ENCODE measurements at places on chromosomes 1 and 21.

DNA sequence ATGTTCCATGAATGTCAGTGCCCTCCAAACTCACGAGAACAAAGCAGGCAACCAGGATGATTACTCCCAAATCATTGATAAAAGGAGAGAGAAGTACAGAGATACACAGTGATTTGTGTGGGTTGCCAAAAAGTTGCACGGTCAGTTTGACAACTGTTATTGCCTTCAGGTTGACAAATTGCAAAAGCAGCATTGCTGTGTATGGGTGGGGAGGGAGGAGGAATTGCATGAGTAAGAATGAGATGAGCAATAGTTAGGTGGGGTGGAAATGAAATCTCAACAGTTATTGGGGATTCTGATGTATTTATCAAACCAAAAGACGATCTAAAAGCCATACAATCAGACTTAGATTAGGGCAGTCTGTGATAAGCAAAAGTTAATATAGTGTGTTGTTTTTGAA is 93.7 kb downstream of the NTMT2 start:
- no peak for DNase-seq

- DNase-seq, result no peak
Observed at GRCh38 chr21:44929242-44929798, 8.6 kb upstream of the ITGB2 start.

- DNase-seq, result peak; percentile 35
Observed at GRCh38 chr1:1068517-1069055, 5.5 kb downstream of the RNF223 start.

DNA sequence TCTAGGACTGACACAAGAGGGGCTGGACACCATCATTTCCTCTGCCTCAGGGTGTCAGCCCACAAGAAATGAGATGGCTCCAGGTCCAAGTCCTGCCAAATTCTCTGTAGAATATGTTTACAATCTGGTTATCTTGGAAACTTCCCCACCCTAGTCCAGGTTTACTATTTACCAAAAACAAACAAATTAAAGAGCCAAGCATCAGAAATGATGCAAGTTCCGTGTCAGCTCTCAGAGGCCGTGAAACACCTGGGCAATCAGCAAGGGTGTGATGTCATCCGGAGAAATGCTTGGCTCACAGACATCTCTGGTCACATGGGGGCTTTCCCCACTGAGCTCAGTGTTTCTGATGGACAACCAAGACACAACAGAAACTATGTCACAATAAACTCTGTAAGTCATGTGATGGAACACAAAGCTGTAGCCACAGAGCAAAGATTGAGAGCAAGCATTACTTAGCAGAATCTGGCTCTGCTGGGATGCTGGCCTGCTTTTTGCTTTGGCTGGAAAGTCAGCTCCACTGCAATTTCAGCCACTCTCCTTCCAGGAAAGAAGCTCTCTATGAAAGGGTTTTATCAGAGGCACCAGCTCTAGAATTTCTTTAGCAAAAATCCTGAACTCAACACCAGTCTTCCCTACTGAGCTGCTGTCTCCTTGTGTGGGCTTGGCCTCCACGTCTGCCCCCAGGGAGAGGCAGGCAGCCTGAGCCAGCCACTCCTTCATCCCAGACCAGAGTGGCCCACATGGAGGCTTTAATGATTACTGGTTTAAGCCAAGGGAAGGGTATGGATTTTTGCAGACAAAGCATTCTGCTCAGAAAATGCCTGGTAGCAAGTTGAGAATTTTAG is 55.9 kb downstream of the NENF start:
- DNase-seq, result no peak

DNA sequence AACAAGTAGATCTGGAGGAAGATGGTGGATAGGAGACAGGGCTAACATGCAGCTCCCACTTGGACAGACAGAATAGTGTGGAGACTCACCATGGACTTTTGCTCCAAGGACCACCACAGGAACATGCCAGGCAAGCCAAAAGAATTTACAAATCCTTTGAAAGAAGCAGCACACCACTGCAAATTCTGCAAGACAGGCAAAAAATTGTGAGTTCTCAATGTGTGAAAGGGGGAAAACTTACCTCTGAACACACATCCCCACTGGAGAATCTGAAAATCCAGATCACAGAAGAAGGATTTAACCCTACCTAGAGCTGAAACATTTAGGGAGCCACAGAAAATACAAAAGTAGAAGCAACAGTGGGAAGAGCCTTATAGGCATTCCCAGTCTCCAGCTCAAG is 23.0 kb downstream of the ARV1 start:
- no peak for DNase-seq

- DNase-seq, result no peak
Observed at GRCh38 chr1:179058487-179059483, 23.1 kb upstream of the TOR3A start.

DNA sequence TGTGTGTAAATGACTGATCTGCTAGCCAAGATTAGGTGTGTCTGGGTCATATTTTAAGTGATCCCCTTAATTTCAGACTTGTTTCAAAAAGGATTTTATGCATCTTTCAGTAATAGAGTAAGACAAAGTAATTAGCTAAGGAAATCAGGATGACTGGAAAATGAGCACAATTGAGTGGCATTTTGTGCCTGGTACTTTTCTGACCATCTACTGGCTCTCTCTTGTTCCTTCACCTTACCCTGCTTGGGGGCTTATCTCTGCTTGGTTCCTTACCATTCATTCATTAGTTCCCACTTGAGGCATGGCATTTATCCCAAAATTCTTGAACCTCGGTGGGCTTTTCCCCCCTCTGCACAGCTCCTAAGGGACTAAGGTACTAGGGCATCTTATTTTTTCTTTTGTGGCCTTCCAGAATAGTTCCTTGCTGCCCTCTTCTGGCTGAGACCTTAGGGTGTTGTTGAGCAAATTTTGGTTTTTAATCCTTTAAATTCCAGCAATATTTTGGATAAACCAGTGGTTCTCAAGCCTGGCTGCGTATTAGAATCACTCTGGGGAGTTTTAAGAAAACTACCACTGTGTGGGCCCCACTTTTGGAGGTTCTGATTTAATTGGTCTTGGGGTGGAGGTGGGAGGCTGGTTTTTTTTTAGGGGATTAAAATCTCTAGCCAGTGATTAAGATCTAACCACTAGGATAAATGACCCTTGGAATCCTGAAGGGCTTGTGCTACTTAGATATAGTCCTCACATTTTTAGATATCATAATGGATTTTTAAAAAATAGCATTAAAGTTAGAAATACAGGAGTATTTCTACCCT is 50.8 kb downstream of the HS2ST1 start:
- DNase-seq, result no peak

DNA sequence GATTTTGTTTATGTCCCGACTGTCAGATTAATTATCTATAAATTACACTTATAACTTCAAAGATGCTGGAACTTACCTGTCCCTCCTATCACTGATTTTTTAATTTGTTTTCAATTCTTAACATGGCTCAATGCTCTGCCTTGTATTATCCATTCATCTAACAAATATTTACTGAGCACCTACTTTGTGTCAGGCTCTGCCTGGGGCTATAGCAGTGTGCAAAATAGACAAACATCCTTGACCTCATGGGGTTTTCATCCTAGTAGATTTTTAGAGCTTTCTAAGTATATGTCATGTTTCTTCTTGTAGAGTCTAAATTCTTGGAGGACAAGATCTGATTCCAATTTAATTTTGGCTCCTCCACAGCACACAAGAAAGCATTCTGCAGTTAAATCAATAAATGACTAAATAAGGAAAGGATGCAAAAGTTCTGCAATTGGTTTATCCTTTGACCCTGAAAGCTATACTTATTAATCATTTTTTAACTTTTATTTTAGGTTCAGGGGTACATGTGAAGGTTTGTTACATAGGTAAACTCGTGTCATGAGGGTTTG is 10.8 kb upstream of the SMYD2 start:
- no peak for DNase-seq

DNA sequence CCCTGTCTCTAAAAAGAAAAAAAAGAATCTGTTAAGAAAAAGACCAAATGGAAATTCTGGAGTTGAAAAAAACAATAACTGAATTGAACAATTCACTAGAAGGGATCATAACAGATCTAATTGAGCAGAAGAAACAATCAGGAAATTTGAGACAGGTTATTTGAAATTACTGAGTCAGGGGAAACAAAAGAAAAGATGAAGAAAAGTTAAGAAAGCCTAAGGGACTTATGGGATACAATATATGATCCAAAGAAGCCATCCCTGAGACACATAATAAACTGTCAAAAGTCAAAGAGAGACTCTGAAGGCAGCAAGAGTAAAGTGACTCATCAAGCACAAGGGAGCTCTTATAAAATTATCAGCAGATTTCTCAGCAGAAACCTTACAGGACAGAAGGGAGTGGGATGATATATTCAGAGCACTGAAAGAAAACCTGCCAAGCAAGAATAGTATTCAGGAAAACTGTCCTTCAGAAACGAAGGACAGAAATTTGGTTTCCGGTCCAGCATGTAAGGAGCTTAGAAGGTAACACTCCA is 44.5 kb downstream of the SLC2A1 start:
- no peak for DNase-seq

- no peak for DNase-seq
Observed at GRCh38 chr1:40384413-40384762, 10.9 kb downstream of the SMAP2 start.

GRCh38 chr1:223824712-223825111 is 21.0 kb downstream of the TP53BP2 start:
- no peak for DNase-seq

DNA sequence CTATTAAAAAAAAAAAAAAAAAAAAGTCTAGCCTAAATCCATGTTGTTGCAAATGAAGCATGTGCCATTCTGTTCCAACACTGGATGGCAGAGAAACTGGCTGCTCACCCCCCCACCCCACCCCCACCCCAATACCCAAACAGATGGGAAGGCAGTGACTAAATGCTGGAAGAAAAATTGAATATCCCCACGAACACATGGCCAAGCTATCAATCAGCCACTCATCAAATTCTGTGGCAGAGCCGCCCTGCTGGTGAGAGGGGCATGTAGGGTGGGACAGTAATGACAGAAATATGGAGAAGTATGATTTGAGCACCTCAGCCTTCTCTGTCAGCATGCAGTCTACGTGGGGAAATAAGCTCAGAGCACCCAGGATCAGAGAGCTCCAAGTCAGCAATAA is 34.1 kb downstream of the OPTC start:
- no peak for DNase-seq

GRCh38 chr1:171793636-171794035 is 12.2 kb downstream of the METTL13 start:
- DNase-seq, result no peak

GRCh38 chr1:75785320-75785982 is 605 bp upstream of the RABGGTB start:
- no peak for DNase-seq

DNA sequence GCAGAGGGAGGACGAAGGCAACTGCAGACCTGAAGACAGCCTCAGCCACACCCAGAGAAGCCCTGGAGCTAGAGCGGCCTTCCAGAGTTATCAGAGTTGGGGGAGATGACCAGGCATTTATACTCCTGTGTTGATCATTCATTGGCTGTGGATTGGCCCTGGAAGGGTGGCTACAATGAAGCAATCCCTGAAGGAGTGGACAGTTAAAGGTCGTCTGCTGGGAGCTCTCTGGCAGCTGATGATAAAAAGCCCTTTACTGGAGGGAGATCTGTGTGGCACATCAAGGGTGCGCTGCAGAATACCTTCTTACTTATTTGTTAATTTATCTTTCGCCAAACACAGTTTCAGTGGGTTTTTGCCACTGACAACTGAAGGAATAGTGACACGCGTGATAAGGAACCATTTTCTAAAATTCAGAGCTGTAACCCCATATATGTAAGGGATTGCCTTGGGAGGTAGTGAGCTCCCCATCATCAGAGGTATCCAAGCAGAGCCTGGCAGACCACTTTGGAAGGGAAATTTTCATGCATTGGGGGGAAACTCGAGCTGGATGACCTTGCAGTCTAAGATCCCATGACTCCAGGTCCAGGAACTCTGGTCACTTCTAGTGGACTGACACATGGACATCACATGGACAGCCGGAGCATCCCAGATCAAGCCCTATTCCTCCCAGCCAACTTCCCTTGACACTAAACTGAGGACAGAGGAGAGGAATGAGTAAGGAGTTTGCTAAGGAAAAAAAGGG is 126.4 kb upstream of the GADD45A start:
- DNase-seq, result no peak

- DNase-seq, result no peak
Observed at GRCh38 chr1:222168621-222169020, 379.3 kb downstream of the HHIPL2 start.

- DNase-seq, result no peak
Observed at GRCh38 chr1:33295023-33295422, 25.9 kb downstream of the A3GALT2 start.

- DNase-seq, result no peak
Observed at GRCh38 chr1:219039017-219039681, 134.5 kb upstream of the LYPLAL1 start.

GRCh38 chr1:39453603-39454002 is 37.8 kb upstream of the BMP8A start:
- no peak for DNase-seq

GRCh38 chr1:17213148-17213781 is 8.3 kb downstream of the PADI1 start:
- DNase-seq, result no peak

DNA sequence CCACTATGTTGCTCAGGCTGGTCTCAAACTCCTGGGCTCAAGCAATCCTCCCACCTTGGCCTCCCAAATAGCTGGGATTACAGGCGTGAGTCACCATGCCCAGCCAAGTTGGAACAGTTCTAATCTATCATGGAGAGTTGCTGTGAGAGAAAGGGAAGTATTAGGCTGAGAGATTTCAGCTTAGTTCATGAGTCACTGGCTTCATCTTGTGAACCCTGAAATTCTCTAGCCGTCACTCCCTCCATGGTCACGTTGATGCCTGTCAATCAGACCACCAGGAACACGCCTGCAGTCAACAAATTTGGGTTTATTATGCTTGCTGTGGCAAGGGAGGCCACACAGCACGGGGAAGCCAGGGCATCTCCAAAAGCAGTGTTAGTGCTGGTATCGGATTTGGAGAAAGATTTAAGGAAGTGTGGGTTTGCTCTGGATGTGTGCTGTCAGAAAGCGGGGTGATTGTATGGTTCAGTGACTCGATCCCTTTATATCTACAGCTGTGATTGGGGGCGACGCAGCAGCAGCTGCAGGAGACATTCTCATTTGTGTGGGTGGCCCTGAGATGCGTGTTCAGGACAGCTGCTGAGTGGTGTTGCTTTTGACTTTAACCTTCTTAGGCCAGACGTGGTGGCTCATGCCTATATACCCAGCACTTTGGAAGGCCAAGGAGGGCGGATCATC is 18.7 kb downstream of the UQCRHL start:
- DNase-seq, result no peak

- DNase-seq, result no peak
Observed at GRCh38 chr1:156390469-156391365, 21.7 kb downstream of the RHBG start.

- DNase-seq, result no peak
Observed at GRCh38 chr1:61839679-61840078, 97.4 kb downstream of the PATJ start.

- DNase-seq, result no peak
Observed at GRCh38 chr1:228849011-228849541, 113.8 kb downstream of the RHOU start.

GRCh38 chr1:36446271-36446670 is 4.0 kb downstream of the OSCP1 start:
- peak; percentile 24 for DNase-seq

Data from stimulated activated CD4-positive, alpha-beta T cell treated with anti-CD3 and anti-CD28 coated beads, Interleukin-2, amount 100 ng/mL, for 24 hours (primary cell).